ENCODE measurements at places on chromosomes 6 and 20. TPM values are rescaled to one million over a fixed set of nuclear protein-coding genes. Genes with fewer than 3 reads are reported as not detected.

- DNase-seq, result no peak
Measured at GRCh38 chr6:56003616-56004015, 128.2 kb upstream of the BMP5 start.

GRCh38 chr6:166323395-166323794 is 15.2 kb upstream of the PRR18 start:
- no peak for DNase-seq

DNA sequence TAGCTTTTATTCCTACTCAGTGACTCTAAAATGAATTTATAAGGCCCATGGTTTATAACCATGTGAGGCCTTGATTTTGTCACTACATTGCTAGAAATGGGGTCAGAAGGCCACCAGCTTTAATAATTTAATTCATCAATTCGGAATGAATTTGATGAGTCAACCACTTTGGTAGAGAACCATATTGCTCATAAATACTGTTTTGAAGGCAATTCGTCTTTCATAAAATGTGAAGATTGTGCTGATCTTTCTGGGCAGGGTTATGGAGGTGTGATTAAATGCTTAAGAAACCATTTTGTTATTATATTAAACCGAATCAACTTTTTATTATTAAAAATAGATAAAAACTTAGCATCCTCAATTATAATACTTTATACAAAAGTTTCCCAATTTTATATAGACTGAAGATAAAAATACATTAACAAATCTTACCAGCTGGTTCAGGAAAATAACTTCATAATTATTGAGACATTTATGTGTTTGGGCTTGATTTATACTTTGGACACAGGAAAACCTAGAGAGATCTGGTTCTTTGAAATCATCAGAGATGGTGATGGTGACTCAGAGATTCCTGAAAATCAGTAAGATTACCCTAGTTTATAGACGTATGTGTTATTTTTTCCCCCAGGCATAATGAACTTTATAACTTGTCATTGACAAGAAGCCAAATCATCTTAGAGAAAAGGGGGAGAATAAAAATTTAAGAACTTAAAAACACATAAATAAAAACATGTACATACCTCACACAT is 10.6 kb downstream of the HCRTR2 start:
- DNase-seq, result no peak

DNA sequence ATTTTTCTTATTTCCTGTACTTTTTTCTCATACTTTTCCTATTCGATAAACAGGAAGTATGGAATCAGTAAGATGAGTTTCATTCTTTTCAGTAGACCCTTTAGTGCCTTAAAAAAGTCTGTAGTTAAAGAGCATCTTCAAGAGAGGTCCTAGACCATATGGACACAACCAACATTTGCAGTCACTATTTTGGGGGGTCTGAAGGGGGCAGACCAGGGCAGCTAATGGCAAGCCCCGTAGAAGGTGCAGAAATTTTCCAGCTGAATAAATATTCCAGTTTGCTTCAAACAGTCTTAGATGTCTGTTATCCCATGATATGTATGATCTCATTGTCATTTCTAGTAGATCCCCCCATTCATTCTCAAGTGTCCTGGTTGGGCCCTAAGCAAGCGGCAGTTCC is 52.8 kb downstream of the MAP3K5 start:
- no peak for DNase-seq

DNA sequence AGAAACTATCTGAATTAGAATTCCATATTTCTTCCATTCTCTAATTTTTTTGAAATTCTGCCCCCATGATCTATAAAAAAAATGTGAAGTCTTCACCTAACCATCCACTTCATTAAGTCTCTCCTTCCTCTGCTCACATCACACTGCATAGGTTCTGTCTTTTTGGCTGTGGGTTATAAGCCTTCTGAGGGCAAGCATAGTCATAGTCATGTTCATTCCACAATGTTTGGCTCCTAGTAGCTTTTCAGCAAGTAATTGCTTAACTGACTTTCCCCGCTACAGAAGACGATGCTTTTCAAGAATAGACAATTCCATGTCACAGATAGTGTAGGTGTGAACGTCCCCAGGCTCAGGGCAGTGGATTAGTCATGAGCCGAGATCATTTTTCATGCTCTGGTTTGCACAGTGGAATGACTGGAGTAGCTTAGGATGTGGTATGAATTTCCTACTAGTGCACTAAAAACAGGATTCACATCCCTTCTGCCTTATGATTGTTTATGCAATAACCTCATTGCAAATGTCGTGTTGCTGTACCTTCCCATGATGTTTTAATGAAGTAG is 29.1 kb downstream of the WRNIP1 start:
- DNase-seq, result no peak

Gene NKAIN4
- not detected for polyA plus RNA-seq

Gene LAMA2
- polyA plus RNA-seq, result 33.0 TPM

Gene VSX1
- polyA plus RNA-seq, result not detected

GRCh38 chr6:7188492-7188891 is 80.7 kb downstream of the RREB1 start:
- DNase-seq, result no peak

Gene TMEM74B
- polyA plus RNA-seq, result not detected

Gene GSTA3
- not detected for polyA plus RNA-seq

- DNase-seq, result no peak
Measured at GRCh38 chr20:25318471-25319240, 70.8 kb downstream of the PYGB start.

DNA sequence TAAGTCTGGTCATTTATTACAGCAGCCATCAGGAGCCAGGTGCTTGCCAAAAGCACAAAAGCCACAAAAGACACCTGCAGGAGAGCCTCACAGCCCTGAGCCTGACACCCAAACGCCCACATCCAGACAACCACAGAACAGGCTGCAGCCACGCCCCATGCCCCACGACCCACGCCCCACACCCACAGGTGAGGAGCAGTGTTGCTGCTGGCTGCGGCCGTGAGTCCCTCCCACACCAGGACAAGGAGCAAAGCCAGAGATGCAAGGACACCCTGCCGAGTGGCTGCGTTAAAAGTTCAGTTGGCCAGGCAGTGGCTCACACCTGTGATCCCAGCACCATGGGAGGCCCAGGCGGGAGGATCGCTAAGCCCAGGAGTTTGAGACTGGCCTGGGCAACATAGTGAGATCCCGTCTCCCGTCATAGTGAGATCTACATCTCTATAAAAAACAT is 43.0 kb downstream of the SLC2A4RG start:
- DNase-seq, result no peak

DNA sequence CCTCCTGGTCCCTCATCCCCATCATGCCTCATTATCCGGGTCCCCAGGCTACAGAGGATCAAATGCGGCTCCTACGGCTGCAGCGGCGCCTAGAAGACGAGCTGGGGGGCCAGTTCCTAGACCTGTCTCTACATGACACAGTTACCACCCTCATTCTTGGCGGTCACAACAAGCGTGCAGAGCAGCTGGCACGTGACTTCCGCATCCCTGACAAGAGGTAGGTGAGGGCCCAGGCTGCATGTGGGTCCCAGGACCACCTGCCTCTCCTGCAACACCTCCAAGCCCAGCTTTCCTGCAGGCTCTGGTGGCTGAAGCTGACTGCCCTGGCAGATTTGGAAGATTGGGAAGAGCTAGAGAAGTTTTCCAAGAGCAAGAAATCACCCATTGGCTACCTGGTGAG is 8.2 kb upstream of the PTPRA start:
- no peak for DNase-seq

Gene RAB44
- polyA plus RNA-seq, result not detected

Gene PLEKHG1
- polyA plus RNA-seq, result 0.12 TPM

Gene MAN1A1
- 27.5 TPM for polyA plus RNA-seq

DNA sequence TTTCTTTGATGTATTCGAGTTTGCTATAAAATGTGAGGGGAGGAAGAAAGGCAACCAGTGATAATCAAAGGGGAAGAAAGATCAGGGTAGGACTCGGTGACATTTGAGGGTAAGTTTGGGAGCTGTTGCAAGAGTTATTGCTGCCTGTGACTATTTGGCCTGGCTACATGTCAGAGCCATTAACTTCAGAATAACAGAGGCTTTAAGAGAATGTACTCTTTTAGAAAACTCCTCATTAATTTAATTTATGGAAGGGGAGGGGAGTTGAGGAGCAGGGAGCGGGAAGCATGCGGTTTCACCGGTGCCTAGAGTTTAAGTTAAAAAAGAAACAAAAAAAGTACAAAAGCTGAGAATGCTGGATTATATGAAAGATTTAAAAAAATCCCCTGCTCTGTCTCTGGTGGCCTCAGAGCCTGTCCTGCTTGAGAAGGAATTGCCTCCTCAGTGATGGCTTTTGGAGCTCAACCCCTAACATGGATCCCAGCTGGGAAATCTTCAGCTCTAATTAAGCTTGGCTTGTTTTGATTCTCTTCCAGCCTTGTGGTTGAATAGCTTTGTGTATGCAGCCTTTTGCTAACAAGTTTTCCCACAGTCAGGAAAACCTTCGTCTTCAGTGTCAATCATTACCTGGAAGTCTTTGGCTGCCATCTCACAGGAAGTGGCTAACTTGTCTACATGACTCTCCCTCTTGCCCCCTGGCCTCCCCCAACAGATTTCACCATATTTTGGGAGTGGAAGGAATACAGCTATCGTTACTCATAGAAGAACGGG is 238.2 kb downstream of the SOX4 start:
- no peak for DNase-seq

Gene ID4
- polyA plus RNA-seq, result 0.32 TPM

Gene C20orf141
- polyA plus RNA-seq, result not detected

GRCh38 chr6:32108094-32108627 is 977 bp downstream of the TNXB start:
- no peak for DNase-seq

DNA sequence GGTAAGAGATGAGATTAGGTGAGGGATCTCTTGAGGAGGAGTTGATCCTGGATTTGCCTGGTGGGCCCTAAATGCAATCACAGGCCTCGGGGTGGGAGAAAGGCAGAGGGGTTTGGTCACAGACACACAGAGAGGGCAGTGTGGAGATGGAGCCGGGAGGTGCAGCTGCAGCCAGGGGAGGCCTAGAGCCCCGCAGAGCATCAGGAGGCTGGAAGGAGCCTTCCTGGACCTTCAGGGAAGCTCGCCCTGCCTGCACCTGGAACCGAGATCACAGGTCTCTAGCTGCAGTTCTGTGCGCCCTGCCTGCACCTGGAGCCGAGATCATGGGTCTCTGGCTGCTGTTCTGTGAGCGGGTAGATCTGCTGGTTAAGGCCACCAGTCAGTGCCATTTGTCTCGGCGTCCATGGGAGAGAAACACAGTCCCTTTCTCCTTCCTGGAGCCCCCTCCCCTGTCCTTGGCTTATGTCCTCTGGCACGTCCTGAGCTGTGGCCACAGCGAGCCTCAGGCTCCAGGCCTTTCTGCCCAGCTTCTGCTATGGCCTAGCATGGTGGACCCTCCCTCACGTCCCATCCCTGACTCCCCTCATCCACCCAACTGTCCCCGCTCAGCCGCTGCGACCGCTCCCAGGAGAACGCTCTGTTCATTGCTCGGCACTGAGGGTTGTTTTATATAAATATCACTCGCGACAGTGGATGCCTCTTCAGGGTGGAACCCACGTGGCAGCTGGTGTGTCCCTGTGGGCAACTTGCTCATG is 112.0 kb downstream of the DACT2 start:
- DNase-seq, result no peak

Gene ASF1A
- polyA plus RNA-seq, result 18.4 TPM

DNA sequence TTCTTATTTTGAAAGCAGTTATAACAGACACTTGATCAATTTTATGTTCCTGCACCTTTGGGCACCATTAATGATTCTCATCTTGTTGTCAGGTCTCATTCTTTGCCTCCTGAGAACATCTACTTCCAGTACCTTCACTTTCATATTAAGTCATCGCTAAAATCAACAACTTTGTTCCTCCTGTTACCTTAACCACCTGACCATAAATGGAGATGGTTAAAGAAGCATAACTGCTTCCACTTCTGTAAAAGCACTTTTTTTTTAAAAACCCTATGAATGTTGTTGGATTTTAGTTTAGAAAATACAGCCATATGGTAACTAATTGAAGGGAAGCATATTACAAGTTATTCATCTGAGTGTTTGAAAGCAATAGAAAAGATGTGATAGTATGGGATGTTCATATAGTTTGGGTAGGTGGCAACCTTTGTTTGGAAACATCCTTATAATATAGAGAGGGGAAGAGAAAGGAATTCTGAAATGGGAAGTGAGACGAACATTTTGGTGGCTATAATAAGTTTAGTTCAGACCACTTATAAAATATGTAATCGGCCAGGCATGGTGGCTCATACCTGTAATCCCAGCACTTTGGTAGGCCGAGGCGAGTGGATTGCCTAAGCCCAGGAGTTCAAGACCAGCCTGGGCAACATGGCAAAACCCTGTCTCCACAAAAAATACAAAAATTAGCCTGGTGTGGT is 53.9 kb downstream of the AFG1L start:
- DNase-seq, result no peak
